ENCODE measurements at places on chromosomes 1 and 21.

DNA sequence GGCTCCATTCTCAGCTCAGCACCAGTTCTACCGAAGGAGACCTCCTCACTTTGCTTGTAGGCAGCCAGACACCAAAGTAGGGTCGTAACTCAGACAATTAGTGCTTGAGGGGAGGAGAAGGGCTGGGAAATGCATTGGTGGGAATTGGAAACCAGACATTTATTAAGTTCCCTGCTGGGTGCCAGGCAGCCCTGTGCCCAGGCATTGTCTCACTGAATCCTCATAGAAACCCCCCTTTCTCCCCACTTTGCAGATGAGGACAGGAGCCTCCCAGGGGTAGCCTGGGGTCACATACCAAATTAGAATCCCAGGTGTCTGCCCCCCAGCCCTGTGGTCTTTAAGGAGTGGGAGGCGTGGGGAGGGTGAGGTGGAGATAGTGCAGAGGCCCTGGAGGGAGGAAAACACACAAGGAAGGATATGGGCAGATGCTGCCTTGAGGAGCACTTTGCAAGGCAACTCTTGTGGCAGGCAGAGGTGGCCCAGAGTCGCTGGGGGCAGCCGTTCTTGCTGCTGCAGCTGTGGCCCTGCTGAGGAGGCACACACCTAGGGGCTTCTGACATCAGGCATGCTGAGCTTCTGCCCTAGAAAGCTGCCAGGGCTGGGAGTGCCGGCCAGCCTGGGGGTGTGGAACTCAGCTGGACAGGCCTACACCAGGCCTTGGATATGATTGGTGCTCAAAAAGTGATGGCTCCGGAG is 29.4 kb downstream of the CDK18 start:
- DNase-seq, result no peak

DNA sequence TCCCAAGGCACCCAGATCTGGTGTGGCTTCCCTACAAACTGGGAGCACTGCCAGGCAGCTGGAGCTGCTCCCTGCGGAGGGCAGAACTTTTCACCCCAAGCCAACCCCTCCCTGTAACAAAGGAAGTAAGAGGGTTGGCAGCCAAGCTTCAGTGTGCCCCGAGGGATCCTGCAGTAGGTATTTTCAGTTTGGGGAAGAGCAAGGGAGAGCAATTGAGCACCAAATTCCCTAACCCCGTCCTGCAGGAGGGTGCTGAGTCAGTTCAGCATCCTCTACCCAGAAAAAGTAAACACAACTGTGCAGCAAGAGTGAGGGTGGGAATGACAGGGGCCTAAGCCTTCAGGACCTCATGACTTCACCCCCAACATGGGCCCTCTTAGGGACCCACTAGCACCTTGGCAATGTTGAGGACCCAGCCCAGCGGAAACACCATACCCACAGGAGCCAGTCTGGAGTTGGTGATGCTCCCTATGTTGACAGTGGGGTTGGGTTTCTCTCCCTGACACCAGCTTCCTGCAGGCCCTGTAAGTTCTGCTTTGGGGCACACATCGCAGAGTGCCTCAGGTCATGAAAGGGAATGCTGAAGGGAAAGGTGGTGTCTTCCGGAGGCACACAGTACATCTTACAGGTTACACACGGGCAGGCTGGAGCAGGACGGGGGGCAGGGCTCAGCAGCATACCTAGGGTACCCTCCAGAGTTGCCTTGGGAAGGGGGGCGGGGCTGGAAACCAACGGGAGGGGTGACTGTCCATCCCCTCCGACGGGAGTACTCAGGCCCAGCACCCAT is 14.8 kb downstream of the SH3BP5L start:
- DNase-seq, result no peak

DNA sequence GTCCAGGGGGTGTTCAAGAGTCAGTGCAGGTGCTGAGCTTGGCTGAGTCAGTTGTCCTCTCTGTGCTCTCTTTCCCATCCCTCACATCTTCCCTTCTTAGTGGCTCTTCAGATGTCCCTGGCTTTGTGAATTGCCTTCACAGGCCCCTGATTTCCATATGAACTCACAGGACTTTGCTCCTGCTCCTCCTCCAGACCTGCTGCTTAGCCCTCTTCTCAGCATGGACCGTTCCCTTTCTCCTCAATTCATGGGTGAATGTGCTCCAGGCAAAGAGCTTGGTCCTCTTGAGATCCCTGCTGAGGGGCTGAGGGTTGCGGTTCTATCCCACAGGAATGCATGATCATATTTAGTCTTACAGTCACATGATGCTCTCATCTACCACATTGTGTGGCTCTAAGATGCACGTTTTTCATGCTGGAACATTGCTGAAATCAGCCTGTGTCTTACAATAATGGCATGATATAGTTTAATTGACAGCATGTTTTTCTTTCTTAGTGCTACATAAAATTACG is 30.5 kb downstream of the CACNA1E start:
- no peak for DNase-seq

GRCh38 chr1:26546375-26546774 is 16.8 kb downstream of the RPS6KA1 start:
- DNase-seq, result no peak

GRCh38 chr1:240970253-240970652 is 358.3 kb upstream of the GREM2 start:
- DNase-seq, result no peak

DNA sequence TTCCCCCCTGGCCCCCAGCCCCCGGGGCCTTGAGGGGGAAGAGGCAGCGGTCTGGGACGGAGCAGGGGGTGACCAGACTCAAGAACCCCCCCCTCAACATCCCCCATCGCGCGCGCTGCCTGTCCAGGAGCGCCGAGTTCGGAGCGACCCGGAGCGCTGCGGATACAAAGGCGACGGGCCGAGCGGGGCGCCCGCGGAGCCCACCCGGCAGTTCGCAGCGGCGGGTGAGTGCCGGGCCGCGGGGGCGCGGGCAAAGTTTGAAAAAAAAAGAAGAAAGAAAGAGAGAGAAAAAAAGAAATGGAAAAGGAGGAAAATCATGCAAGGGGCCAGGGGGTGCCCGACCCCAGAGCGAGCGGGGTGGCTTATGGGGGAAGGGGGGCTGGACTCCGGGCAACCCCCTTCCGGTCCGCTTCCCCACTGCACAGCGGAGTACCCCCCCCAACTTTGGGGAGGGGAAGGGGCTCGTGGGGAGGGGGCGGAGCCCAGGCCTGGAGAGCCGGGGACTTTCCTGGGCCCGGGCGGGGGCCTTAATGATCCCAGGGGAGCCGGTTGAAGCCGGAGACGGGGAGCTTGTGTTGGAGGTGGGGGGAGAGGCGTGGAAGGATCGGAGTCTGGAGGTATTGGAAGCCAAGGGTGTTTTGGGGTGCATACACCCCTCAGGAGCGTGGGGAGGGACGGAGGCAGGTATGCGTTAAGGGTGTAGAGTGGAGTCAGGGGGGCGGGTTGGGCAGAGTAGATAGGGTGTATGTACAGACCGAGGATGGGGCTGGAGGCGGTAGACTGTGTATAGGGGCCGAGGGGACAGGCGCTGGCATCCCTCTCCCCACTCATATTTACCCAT is 502 bp downstream of the VANGL2 start:
- DNase-seq, result no peak

DNA sequence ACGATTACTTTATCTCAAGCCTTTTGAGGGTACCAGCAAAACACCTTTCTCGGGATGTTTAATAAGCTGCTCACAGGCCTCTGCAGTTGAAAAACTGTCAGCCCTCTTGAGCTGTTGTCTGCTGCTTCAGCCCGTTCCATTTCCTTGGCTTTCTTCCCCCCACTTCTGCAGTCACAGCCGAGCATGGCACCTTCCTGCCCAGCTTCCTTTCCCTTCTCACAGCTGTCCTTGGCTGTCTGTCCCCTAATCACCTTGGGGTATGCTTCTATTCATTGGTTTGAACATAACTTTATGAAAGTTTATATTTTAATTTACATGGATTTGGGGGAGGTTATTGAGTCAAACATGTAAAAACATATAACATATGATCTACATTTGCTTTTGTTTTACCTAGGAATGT is 6.9 kb upstream of the PROX1 start:
- no peak for DNase-seq

GRCh38 chr1:101178688-101179491 is 57.9 kb upstream of the S1PR1 start:
- DNase-seq, result no peak

- no peak for DNase-seq
Observed at GRCh38 chr1:108679586-108680213, 12.4 kb upstream of the PRPF38B start.

DNA sequence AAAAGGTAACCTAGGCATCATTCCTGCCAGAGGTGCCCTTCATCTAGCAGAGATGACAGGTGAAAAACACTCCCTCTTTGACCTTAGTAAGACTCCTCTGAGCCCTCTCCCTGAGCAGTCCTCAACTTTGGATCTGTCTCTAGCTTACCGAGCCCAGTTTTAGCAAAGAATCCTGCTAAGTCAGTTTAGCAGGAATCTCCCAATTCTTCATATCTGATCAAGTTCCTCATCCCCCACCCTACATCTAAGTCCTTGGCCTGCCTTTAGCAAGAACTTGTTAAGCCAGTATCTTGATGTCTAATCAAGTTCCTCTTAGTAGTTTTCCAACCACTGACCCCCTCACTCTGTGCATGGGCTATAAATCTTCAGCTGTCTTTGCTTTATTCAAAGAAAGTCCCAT is 235.6 kb downstream of the OMA1 start:
- DNase-seq, result no peak

DNA sequence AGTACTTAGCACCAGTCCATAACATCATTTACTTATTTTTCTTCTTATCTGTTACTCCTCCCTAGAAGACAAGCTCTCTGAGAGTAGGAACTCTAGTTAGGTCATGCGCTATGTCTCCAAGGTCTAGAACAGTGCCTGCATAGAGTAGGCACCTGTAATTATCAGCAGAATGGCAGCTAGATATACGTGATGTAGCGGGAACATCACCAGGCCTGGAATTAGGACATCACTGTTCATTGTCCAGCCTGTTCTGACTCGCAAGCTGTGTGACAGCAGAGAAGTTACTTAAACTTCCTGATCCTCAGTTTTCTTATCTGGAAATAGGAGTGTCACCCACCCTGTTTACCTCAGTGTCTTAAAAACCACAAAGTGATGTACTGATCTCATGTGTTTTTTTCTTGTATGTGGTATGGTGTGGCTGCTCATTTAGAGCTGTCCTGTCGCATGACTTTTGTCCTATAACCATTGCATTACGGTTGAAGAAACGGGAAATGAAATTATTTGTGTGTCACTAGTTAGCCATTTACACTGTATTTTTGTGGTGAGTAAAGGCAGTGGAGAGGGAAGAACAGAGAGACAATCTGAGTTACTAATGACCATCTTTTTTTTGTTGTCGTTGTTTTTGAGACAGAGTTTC is 37.1 kb upstream of the EXO1 start:
- no peak for DNase-seq

DNA sequence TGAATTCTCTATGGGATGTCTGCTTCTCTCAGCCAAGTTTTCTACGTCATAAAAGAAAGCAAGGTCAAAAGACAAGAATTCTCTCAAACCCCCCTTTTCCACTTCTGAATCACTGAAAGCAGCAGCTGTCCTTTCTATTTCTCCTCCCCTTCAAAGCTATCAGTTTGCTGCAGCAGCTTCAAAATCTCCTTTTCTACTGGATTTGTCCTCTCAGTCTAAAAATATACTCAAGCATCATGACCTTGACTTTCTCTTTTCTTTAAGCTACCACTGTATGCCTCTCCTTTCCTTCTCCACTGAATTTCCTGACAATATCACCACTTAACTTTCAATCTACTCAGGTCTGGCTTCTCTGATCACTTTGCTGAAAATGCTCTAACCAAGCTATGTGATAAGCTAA is 1.9 kb downstream of the WDR64 start:
- no peak for DNase-seq

DNA sequence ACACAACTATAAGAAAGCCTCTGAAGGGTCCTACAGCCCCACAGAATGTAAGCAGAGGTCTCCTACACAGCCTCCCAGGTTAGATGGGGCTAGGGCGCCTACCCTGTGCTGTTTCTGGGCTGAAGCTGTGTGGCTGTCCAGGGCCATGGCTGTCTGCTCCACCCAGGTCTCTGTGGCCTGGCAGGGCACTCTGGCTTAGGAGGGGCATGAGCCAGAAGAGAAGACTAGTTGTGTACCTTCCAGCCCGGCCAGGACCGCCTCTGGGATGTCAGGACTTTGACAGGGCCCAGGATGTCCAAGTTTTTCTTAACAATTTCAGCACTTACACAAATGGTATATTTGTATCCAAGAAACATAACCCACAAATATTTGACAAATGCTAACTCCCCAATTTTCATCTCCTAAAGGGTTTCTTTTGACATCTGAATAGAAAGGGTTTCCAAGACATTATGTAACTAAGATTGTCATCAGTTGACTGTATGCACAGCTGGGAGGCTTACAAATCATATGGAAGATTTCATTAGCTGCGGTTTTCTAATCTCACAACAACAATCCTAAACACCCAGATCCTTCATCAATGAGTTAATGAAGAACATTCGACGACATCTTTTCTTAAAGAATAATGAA is 80.5 kb downstream of the HSF2BP start:
- DNase-seq, result no peak

GRCh38 chr1:161427733-161428516 is 60.2 kb upstream of the CFAP126 start:
- DNase-seq, result no peak

- no peak for DNase-seq
Observed at GRCh38 chr21:32044205-32045180, 171.7 kb downstream of the HUNK start.

DNA sequence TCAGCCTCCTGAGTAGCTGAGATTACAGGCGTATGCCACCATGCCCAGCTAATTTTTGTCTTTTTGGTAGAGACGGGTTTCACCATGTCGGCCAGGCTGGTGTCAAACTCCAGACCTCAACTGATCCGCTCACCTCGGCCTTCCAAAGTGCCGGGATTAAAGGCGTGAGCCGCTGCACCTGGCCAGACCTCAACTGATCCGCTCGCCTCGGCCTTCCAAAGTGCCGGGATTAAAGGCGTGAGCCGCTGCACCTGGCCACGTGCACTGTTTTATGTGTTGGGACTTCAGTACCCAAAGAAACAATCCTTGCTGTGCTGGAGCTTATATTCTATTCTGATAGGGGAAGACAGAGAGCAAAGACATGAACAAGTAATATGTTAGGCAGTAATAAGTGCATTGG is 10.1 kb downstream of the TRAF5 start:
- DNase-seq, result no peak

DNA sequence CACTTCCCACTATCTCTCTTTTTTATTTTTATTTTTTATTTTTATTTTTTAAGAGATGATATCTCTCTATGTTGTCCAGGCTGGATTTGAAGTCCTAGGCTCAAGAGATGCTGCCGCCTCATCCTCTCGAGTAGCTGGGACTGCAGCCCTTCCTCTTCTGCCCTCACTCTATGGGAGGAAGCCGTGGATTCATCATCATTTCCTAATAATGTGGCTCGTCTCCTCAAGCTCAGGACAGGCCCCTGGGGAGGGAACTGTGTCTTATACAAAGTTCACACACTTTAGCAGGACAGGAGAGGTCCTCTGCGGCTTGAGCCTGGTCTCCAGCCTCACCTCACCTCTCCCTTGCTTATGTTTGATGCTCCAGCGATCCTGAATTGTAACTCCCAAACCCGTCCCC is 16.5 kb upstream of the IFFO2 start:
- no peak for DNase-seq

GRCh38 chr1:11314959-11315358 is 42.0 kb downstream of the UBIAD1 start:
- DNase-seq, result no peak

Measured in activated CD4-positive, alpha-beta T cell treated with anti-CD3 and anti-CD28 coated beads, Interleukin-2, amount 50 U/mL, for 4 hours (primary cell).